ENCODE measurements at places on chromosomes 6 and 20.

GRCh38 chr20:62991863-62992262 is 14.9 kb downstream of the BHLHE23 start:
- DNase-seq: no peak

- no peak for DNase-seq
Observed at GRCh38 chr6:25165177-25165576, 114.0 kb upstream of the CARMIL1 start.

DNA sequence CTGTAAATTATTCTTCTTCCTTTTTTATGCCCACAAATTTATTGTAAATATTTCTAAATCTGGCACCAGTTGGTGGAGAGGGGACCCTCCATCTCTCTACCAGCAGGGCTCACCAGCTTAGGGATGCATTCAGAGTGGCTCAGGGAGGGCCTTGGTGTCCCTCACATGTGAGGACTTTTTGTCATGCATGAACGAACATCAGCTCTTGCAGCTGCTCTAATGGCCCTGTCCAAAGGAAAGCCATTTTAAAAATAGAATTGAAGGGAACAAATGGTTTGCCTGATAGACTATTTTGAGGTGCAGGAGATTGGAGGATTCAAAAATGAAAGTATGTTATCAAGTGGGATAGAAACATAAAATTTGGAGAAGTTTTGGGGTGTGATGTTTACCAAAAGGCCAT is 37.5 kb upstream of the KLHL31 start:
- DNase-seq: no peak

- no peak for DNase-seq
Observed at GRCh38 chr6:15088904-15089568, 156.8 kb upstream of the JARID2 start.

GRCh38 chr6:40263970-40264369 is 323.2 kb downstream of the LRFN2 start:
- no peak for DNase-seq

DNA sequence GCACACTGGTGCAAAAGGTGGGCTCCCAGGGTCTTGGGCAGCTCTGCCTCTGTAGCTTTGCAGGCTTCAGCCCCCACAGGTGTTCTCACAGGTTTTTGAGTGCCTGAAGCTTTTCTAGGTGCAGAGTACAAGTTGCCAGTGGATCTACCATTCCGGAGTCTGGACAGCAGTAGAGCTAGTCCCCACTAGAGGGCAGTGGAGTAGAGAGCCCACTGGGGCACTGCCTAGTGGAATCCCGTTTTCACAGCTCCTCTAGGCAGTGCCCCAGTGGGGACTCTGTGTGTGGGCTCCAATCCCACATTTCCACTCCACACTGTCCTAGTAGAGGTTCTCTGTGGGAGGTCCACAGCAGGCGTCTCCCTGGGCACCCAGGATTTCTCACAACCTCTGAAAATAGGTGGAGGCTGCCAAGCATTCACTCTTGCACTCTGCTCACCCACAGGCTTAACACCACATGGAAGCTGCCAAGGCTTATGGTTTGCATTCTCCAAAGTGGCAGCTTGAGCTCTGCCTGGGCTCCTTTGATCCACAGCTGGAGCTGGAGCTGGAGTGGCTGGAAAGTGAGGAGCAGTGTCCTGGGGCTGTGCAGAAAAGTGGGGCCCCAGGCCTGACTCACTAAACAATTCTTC is 86.3 kb upstream of the PROKR2 start:
- DNase-seq: peak; percentile 12

DNA sequence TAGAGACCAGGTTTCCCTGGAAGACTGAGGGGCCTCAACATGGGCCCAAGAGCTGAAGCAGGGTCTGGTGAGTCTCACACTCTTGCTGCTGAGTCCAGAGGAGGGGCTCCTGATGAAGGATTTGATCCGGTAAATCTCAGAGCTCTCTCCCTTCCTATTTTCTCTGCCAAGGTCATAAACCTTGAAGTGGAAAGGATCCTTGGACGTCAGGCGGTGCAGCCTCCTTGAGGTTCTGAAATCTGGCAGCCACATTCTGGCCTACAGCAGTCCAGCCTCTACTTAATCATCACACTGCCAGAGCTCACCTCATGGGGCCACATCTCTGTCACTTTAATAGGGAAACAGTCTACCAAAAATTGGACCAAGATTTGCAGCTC is 24.0 kb downstream of the ACSS1 start:
- no peak for DNase-seq

DNA sequence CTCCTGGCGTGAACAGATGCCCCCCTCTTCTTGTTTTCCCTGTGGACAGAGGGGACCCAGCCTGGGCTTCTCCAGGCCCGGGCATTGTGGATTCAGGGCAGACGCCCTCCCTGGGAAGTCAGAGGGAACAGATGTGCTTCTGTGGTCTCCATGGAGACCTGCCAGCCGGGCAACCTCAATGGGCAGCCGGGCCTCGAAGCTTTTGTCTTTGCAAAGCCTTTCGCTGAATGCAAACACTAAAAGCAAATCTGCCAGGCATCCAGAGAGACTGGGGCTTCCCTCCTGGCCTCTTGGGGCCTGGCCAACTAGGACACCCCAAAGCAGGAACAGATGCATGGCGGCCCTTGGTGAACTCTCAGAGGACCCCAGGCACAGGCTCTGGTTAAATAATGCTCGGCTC is 370.0 kb upstream of the SULF2 start:
- no peak for DNase-seq

GRCh38 chr6:167342879-167343610 is 18.2 kb downstream of the TTLL2 start:
- no peak for DNase-seq

GRCh38 chr20:48025051-48025515 is 239.8 kb upstream of the SULF2 start:
- no peak for DNase-seq

- DNase-seq: no peak
Observed at GRCh38 chr6:32192608-32193039, at the start of gene GPSM3. Gene GPSM3 (minus strand): TSS chr6:32192643. CDS start chr6:32192513, 130 bp downstream.

- DNase-seq: no peak
Observed at GRCh38 chr6:42185597-42185996, 9.2 kb downstream of the GUCA1B start.

DNA sequence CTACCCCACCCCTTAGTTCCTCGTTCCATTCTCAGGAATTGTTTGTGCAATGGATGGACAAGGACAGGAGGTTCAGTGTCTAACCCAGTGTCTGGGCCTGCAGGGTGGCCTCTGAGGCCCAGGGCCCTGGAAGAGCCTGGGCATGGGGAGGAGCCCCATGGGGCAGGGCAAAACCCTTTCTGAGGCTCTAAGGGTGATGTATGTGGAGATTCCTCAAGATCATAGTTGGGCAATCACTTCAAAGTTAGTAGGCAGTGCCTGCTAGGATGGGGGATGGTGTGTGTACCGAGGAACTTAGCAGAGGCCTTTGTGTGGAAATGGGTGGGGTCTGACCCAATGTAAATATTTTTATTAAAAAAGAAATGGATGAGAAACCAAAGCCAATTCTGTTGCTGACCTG is 6.7 kb upstream of the C2 start:
- no peak for DNase-seq

DNA sequence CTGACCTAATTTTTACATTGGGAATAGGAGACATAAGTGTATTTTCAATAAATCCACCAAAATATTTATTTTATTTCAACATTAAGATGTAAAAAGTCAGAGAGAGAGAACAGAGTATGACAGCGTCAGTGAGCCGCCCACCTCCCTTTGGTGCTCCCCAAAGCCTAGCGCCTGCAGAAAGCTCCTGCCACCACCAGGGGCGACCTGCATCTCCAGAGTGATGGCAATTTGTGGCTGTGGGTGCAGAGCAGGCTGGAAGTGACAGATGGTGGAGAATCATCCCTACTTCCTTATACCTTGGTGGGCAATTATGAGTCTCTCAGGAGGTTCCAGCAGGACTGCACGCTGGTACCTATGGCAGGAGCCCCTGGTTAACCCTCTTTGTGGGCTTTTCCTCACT is 87.3 kb downstream of the PTPRT start:
- no peak for DNase-seq

DNA sequence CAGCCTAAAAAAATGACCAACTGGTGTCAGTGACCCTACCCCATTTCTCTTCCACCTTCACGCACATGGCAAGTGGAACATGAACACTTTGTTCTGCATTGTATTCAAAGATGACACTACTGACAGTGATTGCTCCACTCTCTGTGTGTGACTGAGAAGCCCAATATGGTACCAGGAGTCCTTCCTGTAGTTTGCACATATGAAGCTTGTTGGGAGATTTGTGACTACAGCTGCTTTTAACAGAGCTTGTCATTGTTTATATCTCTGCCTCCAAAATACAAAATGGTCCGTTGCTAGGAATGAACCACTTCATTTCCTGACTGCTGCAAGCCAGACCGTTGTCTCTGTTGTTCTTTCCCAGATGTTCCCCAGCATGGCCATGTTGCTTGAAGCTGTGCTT is 140.3 kb upstream of the TCF21 start:
- DNase-seq: no peak

DNA sequence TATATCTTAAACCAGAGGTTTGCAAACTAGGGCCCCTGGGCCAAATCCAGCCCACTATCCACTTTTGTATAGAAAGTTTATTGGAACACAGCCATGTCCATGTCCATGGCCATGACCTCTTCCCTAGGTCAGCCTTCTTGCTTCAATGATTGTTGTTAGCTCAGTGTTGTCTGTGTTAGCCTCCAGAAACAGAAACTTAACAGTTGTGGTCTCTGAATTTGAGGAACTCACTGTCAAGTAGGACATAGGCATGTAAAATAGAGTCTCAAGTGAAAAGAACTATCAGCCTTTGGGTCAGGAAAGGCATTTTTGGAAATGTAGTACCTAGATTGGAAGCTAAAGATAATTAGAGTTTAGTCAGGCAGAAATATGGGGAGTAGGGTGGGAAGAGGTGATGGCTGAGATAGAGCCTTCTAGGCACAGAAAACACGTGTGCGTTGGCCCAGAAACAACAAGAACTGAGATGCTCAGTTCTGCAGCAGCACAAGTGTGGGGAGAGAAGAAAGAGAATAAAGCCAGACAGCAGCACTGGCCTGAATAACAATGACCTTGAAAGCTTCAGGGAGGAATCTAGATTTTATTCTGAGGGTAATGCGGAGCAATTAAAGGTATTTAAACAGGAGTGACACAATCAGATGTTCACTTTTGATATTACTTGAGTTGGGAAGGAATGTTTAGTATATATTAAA is 87.0 kb upstream of the OLIG3 start:
- DNase-seq: no peak

DNA sequence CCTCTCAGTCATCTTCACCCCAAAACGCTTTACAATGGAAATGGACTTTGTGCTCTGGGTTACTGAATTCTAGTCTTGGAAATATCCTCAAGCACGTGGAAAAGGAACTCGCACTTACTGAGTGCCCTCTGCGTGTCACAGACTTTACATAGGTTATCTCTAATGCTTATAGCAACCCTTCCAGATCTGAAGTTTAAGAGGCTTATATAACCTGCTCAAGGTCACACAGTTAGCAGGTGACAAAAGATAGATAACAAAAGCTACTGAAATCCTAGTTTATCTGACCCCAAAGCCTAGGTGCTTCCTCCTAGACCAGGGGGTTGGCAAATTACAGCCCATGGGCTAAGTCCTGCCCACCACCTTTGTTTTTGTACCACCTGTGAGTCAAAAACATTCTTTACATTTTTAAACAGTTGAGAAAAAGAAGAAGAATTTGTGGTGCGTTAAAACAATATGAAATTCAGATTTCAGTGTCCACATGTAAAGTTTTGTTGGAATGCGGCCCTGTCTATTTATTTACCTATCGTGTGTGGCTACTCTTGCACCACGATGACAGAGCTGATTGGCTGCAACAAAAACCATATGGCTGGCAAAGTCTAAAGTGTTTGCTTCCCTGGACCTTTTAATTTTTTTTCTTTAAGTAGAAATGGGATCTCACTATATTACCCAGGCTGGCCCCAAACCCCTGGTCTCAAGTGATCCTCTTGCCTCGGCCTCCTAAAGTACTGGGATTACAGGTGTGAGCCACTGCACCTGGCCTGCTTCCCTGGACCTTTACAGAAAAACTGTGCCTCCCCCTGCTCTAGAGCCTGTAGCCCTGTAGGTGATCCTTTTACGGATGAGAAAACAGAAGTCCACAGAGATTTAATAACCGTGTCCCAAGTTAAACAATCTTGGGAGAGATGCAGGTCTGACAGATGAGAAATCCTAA is 110.2 kb upstream of the RREB1 start:
- DNase-seq: no peak

DNA sequence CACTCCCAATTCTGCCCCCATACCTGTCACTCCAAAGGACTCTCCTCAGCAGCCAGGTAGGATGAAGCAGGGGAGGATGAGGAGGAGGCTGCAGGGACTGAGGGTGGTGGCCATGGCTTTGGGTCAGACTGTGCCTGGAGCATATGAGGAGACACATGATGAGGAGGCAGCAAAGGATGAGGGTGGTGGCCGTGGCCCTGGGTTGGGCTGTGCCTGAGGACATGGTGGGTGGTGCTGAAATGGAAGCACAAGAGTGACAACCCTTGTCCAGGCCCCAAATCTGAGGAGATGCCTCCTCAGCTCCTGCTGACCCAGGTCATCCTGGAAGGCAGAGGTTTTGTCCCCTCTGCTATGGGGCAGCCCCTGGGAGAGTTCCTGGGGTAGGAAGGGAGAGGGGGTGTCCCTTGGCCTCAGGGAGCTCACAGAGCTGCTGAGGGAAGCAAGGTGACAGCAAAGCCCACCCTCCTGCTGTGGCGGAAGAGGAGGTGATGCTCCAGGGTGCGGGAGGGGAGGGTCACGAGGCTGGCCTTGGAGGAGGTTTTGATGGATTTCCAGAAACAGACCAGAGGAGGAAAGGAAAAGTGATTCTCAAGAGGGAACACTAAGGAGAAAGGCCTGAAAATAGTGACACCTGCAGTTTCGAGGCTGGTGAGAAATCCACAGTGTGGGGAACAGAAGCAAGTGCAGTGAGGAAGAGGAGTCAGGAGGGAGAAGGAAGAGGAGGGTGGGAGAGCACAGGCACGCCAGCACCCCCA is 4.6 kb downstream of the RAET1G start:
- no peak for DNase-seq

DNA sequence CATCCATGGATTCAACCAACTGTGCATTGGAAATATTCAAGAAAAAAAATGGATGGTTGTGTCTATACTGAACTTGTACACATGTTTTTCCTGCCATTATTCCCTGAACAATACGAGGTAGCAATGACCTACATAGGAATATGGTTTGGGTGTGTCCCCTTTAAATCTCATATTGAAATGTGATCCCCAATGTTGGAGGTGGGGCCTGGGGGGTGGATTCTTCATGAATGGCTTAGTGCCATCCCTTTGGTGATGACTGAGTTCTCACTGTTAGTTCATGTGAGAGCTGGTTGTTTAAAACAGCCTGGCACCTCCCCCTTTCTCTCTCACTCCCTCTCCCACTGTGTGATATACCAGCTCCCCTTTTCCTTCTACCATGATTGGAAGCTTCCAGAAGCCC is 139.8 kb upstream of the BACH2 start:
- DNase-seq: no peak

DNA sequence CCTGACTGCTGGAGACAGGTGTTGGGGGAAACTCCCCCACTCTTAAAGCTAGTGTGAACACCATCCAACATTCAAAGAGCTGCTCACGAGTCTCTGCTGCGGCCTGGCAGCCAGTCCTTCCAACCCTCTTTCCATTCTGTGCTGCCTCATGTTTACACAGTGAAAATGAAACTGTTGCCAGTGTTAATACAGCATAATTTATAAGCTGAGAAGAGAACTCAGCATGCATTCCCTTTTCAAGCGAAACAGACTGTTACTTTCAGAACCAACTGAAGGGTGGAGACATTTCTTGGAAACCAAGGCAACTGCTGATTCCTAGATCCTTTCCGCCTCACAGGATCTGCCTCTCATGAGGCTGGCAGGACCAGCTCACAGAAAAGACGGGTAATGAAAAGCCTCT is 533.8 kb upstream of the ID4 start:
- DNase-seq: no peak

- no peak for DNase-seq
Observed at GRCh38 chr20:47456952-47457724, 44.5 kb upstream of the NCOA3 start.
